ENCODE measurements at places on chromosomes 6 and 20.

GRCh38 chr6:137216875-137217553, 2.2 kb downstream of the IFNGR1 start:
- DNase-seq = no peak

- DNase-seq = no peak
Observed at GRCh38 chr6:35092362-35093117, 48.6 kb downstream of the TCP11 start.

GRCh38 chr6:15352845-15353244, 107.0 kb downstream of the JARID2 start:
- peak; percentile 86 for DNase-seq

DNA sequence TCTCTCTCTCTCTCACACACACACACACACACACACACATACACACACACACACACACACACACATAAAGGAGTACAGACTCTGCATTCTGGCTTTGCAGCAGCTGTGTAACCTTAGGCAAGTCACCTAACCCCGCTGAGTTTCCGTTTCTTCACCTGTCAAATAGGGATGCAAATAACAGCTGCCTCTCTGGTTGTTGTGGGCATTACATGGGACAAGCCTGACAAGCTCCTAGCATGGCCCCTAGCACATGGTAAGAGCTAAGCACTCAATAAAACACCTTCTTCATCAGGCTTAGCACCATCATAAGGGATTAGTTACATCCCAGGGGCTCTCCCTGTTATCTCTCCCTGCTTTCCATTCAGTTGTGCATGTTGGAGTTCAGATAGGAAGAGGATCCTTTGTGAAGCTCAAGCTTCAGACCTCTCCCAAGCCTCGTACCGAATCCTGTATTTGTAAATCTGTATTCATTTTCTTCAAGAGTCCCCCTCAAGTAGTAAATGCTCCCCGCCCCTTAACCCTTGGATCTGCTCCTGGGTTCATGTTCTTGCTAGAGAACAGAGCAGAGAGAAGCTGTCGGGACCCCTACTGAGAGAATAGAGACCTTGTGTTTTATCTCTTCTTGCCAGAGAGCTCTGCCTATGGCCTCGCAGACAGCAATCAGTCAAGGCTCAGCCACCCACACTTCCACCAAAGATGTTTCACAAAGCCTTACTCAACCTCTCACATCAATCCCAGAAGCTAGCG, 2.2 kb downstream of the SLC13A3 start:
- no peak for DNase-seq

- no peak for DNase-seq
Observed at GRCh38 chr20:32563311-32564272, 21.5 kb downstream of the NOL4L start.

- no peak for DNase-seq
Observed at GRCh38 chr6:138155443-138155842, 6.3 kb upstream of the ARFGEF3 start.

DNA sequence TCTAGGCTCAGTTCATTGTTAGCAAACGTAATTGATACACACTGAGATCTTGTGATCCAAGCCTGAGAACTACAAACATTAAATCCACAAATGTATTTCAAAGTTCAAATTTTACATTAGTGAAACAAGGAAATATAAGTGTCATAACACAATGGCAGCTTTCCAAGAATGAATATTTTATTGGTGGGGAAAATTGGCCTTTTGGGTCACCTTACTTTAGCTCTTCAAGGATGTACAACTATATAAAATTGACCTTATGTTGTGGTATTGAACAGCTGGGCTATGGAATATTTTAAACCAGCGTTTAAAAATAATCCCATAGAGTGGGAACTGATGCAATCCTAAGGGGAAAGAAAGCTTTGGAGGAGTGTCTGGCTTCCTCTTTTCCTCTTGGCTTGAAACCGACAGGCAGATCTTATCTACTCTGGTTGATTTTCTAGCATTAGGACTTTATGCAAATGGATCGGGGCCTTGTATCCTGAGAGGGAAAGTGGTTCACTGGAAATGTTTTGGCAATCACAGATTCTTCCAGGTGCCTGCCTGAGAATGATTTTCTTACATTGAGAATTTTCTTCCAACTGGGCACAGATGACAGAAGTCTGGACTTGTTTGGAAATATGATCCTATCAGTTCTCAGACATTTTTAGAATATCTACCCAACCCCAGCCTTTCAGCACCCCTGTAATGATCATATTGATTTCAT, 184.8 kb upstream of the ECI2 start:
- DNase-seq = no peak

GRCh38 chr6:25448965-25449538, 169.9 kb downstream of the CARMIL1 start:
- DNase-seq = no peak

DNA sequence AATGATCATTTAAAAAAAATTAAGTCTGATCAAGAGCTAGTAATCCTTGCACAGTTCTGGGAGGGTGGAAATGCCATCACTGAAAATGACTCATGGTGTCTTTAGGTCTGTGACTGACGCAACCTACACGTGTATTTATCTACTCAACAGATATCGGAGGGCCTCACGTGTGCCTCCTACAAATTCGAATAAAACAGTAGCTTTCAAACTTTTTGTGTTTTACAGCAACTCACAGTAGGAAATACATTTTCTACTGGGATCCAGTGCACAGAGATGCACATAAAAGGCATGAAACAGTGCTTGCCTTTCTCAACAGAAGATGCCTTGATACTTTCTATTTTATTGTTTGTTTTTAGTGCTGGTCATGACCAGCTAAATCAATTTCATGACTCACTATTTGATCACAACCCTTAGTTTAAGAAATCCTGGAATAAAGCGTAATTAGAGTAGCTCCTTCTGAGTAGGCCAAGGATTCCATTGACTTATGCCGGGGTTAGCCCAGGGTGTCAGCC, 210.0 kb upstream of the SNX9 start:
- DNase-seq = no peak

DNA sequence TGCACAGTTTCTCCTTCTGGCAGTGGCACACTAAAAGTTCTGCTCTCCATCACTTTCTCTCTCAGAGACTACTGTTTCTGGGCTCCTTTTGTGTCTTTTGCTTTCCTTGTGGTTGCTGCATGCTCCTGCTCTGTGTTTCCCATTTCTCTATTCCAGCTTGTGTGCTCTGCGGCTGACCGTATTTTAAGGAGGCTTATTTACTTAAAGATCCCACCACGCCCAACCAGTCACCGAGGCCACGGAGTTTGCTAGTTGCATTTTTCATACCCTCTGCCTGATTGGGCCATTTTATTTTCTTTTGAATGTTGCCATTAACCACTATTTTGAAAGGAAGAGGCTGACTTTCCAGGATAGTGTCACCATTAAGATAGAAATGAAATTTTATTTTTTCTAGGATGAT, 626.4 kb upstream of the MMS22L start:
- DNase-seq = no peak

DNA sequence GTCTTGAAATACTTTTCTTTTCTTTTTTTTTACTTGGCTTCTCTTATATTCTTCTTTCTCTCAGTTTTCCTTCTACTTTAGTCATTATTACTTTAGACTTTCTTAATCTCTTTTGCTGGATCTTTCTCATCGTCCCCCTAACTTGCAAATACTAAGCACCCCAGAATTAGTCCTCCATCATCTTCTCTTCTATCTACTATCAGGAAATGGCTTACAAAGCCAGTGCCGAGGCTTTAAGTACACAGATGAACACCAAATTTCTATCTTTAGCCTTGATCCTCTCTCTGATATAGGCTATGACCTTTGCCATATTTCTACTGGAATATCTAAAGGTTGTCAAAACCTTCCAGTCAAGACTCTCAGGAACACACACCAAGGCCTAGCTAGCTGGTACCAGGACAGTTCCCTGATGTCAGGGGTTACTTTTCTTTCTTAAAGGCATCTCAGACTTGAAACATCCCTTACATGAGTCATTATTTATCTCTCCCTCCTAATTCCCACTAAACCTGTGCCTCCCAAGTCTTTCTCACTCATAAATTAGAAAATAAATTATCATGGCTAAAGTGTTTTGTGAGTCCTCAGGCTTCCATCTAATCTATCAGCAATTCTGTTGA, 278.6 kb upstream of the TCF21 start:
- DNase-seq = no peak

GRCh38 chr6:72890671-72891070, 268.8 kb downstream of the KCNQ5 start:
- DNase-seq = no peak

GRCh38 chr6:105692613-105693215, 289.8 kb upstream of the PREP start:
- DNase-seq = peak; percentile 83

DNA sequence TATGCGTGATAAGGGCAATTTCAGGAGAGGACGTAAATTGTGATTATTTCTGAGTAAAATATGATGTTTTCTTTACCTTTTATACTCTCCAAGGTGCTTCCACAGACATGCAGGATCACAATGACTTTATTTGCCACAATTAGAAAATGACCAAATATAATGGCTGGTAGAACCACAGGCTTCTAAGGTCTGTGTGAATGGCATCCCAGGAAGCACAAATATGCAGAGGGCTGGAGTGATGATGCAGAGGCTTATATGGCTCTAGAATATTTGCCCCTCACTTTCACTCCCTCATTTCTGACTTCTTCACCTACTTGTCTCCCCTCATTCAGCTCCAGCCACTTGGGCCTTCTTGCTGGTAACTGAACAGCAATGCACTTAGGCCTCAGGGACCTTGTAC, 502.1 kb upstream of the MAP3K7 start:
- DNase-seq = peak; percentile 76

GRCh38 chr6:27422651-27423332, 34.2 kb downstream of the ZNF391 start:
- DNase-seq = no peak

- DNase-seq = no peak
Observed at GRCh38 chr6:89311853-89312531, 3.1 kb downstream of the GABRR2 start.

GRCh38 chr6:148835920-148836441, 89.2 kb downstream of the UST start:
- DNase-seq = no peak

DNA sequence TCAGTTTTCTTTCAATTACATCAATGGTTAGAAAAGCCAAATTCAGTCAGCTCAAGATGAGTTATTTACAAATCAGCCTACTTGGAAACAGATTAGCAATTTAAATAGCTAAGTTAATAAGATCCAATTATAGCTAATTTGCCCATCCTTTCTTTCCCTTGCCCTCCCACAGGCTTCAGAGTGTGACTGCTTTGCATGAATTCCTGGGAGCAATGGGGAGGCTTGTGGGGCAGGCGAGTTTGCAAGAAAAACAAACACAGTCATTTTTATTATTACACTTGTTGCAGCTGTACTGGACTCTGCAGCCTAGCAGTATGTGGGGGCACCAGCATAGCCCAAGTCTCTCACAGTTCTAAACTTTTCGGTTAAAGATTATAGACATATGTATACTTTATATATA, 219.0 kb downstream of the NKAIN2 start:
- DNase-seq = peak; percentile 69

DNA sequence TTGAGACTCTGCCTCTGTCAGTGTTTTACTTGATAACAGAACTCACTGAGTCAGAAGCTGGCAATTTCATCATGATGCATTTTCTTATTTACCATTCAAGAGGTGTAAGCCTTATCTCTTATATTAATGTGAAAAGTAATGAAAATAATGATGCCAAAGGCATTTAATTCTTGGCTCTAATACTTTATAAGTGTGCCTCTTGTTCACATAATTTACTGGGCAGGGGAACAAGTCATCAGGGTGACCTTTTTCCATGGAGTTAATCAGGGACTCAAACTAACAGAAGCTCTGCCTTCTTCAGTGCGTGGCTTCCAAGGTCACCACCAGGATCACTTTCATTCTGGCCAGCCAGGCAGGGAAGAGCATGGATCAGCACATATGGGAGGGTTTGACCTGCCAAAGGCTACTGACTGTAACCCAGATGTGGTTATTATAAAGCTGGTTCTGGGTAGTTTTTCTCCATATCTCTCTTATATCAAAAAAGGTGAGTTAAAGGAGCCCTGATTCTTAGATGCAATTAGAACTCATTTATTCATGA, 5.2 kb upstream of the PLCB1 start:
- no peak for DNase-seq

- DNase-seq = peak; percentile 58
Observed at GRCh38 chr20:40689943-40690835, 1.2 kb upstream of the MAFB start.

DNA sequence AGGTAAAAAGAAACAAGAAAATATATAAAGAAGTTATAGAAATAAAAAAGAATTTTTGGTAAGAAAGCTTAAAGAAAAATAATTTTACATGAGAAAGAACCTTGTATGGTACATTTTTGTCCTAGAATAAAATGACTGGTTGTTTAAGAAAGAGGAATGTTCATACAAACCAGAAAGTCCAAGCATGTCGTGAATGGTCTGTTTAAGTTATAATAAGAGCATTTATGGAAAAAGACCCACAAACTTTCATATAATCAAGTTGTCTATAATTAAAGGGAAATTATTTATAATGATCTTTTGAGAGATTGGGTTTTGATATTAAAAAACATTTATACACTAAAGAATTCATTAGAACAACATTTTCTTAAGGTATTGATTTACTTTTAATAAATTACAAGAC, 27.8 kb upstream of the FAM110A start:
- no peak for DNase-seq

GRCh38 chr20:22513574-22513973, 70.8 kb downstream of the FOXA2 start:
- DNase-seq = no peak

- DNase-seq = no peak
Observed at GRCh38 chr20:45970646-45971424, 1.2 kb downstream of the ZNF335 start.

- DNase-seq = no peak
Observed at GRCh38 chr20:22062874-22063273, 357.4 kb downstream of the PAX1 start.

DNA sequence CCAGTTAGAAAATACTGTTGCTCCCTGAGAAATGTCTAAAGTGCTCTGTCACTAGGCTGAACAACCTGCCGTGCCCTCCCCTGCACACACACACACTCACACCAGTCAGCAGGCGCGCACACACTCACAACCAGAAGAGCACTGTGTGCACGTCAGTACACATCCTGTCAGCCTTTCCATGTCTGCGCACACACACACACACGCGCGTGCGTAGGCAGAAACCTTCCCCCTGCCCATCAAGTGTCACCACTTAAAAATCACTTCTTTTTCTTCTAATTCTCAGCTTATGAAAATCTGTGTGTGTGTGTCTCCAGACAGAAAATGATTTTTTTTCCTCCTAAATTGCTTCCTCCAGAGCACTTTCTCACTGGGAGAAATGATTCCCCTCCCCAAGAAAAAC, 100.3 kb downstream of the EDN3 start:
- DNase-seq = no peak

DNA sequence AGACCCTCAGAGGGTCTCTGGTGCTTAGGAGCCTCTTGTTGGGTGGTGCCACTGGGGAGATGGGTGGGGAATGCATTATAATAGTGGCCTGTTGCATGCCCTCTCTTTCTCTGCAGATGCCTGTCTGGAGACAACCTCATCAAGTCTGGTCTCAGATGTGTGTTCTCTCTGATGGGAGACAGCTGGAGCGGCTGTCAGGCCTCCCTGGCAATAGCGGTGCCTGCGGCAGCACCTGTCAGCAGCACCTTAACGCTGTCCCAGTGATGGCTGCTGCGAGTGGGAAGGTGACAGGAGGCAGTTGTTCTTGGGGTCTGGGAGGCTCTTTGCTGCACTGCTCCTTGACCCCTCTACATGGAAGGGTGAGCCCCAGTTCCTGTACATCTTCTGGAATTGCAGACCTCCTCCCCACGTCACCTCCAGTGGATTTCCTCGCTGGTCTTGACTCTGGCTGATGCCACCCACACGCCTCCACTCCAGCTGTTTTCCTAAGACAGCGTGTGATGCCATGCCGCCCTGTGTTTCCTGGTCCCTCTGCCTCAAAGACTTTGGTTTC, 63.3 kb upstream of the BLCAP start:
- no peak for DNase-seq
